ENCODE measurements at places on chromosomes 6 and 20.

DNA sequence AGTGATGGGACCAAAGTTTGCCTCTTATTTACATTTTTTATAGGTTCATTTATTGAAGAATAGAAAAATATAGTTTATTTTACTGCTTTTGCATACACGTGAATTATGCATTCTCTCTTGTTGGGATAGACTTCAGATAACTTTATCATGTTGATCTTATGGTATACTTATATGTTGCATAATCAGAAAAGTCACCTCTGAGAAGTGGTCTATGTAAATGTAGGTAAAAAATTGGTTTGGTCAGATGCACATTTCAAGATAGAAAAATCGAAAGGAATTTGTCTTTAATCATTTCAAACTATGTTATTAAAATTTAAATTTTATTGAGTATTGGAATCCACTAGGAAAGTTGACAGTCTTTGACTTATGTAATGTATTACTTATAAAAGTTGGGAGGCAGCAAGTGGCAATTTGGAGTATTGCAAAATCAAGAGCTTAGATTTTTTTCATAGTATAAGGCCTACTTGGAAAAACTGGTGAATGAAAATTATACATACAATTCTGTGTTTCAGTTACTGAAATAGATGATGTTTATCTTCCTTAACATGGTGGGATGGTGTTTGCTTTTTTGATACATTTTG lies 2.4 kb downstream of the PHF3 start:
- DNase-seq, result no peak

- DNase-seq, result no peak
These were observed 616.5 kb downstream of the C6orf118 start for GRCh38 chr6:164692772-164693510.

- no peak for DNase-seq
These were observed 239.8 kb downstream of the CDC5L start for GRCh38 chr6:44627091-44627882.

- DNase-seq, result no peak
These were observed 204.9 kb downstream of the FOXA2 start for GRCh38 chr20:22379472-22379871.

- no peak for DNase-seq
These were observed 582.2 kb upstream of the FLRT3 start for GRCh38 chr20:14919501-14920081.

DNA sequence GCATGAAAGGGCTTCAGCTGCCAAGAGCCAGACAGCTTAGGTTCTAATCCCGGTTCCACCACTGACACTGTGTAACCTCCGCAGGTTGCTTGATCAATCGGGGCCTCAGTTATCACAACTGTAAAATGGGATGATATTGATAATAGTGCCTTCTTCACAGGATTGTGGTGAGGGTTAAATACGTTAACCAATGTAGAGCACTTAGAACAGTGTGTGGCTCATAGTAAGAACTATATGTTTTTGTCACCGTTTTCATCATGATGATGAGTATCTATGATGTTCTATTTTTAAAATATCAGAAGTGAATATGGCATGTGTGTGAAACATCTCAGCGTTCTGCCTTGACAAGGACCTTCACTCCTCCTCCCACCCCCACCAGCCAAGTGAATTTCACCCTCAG lies 10.3 kb upstream of the MAPK13 start:
- DNase-seq, result no peak

- no peak for DNase-seq
These were observed 225.5 kb upstream of the MARCKS start for GRCh38 chr6:113631666-113632065.

GRCh38 chr6:63426844-63427243 lies 107.1 kb upstream of the LGSN start:
- no peak for DNase-seq

All from 8988T (cell line).